GM23248 (cell line): ENCODE measurements at places on chromosomes 16 and 17.

DNA sequence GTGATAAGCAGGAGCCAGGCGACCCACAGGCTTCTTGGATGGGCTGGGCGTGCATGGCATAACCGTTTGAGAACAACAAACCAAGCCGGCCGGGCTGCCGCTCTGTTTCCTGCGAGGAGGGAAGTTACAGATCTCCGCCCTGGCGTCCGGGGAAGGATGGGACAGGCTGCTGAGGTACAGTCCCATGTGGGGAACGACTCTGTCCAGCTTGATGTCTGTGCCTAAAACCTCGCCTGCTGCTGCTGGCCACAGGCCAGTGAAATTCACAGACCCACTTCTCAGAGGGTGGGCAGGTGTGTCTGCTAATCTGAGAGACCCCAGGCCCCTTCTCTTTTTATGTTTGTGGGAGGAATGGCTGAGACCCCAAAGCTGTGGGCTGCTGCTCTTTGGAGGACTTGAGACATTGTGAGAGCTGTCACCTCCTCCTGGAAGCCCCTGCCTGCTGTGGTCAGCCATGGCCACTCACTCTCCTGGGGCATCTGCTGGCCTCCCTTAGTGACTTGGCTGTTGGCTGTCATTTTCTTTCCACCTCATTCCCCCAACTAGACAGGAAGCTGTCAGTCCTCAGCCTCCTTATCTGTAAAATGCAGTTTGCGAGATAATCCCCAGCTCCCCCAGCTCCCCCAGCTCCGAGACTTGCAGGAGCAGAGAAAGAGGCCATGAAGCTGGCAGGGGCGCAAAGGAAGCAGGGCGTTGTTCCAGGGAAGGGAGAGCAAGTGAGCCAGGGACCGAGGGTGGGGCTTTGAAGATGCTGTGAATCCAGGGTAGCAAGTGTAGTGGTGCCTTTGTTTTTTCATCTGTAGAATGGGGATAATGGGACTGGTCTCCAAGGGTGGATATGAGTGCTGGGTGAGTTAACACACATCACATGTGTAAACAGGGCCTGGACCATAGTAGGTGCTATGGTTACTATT is 51.0 kb downstream of the CMIP start:
- DNase-seq = no peak

DNA sequence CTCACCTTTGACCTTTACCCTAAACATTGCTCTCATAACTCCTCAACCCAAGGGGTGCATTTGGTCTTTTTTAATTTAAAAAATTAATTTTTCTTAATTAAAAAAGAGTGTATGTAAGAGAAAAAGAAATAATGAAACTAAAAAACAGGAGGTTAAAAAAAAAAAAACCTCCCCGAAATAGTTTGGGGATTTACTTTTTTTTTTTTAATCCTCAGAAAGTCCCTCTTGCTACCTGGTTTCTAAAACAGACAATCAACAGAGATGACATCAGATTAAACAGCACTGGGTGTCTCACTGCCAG is 301.3 kb downstream of the SOX9 start:
- no peak for DNase-seq

DNA sequence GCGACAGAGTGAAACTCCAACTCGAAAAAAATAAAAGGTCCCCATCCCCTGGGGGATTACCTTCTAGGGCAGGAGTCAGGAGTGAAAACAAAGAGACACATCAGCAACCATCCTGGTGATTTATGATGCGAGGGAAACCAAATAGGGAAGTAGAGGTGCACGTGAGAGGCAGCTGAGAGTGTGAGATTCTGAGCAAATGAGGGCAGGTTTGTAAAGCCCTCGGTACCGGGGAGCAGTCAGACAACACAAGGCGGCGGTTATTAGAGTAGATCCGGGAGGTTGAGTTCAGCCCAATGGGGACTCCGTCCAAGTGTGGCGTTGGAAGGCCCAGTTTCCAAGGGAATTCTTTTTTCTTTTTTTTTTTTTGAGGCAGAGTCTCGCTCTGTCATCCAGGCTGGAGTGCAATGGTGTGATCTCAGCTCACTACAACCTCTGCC is 7.4 kb upstream of the ARMC7 start:
- no peak for DNase-seq

GRCh38 chr16:85554114-85554888 is 58.8 kb upstream of the GSE1 start:
- DNase-seq = peak; percentile 84

- DNase-seq = no peak
Observed at GRCh38 chr16:55834049-55834448, 1.2 kb upstream of the CES1 start.

DNA sequence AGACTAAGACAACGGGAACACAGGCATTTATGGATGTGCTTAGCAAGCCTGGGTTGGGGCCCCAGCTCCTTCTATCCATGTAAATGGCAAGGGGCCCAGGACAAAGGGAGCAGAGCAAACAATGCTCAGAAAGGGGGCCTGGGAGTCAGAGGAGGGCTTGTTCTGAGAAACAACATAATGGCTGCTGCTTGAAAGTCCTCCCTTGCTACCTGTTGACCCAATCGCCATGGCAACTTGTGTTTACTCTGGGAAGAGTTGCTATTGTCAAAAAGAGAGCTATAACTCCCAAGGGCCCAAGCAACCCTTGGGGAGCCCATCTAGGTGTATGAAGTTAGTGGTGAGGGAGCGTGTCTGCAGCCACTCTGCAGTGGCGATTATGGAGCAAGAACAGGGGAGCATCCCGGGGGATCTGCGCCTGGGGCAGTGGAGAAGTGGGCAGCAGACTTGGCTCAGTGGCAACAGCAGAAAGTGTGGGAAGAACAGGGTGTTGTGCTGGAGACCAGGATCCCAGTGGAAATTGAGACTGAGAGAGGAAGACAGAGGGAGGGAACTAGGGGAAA is 118.7 kb upstream of the NLRP1 start:
- DNase-seq = no peak

- DNase-seq = peak; percentile 39
Observed at GRCh38 chr17:78979780-78980623, at the start of gene LGALS3BP. Gene LGALS3BP, minus strand, starts transcription at chr17:78979923. Its CDS starts 2,732 bp downstream, at chr17:78977191.

DNA sequence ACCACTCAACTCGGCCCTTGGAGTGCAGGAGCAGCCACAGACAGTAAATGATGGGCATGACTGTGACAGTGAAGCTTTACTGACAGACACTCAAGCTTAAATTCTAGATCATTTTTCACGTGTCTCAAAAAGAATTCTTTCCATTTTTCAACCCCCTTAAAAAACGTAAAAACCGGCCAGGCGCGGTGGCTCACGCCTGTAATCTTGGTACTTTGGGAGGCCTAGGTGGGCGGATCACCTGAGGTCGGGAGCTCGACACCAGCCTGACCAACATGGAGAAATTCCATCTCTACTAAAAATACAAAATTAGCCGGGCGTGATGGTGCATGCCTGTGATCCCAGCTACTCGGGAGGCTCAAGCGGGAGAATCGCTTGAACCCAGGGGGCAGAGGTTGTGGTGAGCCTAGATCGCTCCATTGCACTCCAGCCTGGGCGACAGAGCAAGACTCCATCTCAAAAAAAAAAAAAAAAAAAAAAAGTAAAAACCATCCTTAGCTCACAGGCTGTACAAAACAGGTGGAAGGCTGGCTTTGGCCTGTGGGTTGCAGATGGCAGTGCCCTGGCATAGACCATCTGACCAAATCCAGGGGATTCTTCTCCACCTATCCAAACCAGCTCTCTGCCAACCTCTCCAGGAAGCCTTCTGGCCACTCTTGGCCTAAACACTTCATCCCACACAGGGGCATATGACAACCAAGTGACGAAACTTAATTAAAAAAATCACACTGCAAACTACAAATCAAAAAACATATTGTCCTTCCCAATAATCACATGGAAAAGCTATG is 18.3 kb downstream of the TBC1D16 start:
- no peak for DNase-seq

DNA sequence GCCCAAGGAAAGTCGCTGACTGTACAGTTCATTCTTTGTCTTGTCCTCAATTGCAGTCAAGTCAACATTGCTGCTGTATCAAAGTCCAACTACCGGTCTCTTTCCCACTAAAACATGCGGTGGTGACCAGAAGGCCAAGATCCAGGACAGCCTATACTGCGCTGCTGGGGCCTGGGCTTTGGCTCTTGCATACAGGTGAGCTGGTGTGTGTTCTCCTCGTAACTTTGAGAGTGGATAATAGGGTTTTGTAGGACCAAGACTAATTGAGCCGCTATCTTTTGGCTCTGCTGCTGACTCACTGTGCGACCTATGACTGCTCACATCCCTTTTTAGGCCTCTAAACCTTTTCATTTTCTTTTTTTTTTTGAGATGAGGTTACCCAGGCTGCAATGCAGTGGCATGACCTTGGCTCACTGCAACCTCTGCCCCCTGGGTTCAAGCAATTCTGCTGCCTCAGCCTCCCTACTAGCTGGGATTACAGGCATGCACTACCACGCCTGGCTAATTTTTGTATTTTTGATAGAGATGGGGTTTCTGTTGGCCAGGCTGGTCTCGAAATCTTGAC is 38.7 kb downstream of the PHKB start:
- no peak for DNase-seq

GRCh38 chr17:66716236-66717026 is 118.5 kb upstream of the CACNG5 start:
- DNase-seq = peak; percentile 17

DNA sequence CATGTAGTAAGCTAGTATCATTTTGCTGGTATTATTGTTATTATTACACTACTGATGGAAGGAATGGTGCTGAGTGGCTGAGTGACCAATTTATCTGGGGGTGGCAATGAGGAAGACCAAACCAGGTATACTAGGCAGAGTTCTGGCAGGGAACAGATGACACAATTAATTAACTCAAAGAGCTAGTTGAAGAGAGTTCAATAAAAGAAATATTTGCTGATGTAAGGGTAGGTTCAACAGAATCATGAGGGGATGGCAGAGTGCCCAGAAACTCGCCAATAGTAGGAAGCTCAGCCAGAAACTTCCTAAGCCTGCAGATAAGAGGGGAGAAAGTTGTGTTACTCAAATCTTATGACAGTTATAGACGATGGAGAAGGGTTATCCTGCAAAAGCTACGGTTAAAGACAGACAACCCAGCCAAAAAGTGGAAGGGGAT is 352.5 kb downstream of the KCNJ2 start:
- DNase-seq = no peak

DNA sequence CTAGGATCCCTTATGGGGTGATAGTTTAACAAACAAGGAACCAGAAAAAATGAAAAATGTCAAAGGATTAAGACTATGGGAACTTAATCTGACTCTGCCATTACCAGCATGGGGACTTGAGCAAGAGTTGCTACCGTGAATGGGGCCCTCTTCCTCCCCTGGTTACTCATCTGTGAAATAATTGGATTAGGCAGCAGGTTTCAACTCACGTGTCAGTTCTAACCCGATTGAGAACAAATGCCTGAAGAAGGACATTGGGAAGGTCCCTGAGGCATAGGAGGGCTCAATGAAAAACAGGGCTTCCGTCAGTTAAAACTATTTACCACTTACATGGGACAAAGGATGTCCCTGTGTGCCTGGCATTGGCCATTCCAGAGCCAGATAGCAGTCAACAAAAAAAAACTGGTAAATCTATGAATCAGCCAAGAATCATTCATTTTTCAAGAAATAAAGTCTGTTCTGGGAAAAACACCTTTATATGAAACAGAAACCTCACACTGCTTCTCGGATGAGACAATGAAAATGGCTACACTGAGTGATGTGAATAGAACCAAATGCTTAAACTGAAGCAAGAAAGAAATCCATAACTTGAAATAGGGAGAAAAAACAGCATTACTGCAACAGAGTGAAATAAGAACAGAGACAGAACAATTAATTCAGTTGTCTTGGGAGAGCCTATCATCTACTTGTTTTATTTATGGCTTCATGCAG is 104.3 kb downstream of the ADAMTS18 start:
- no peak for DNase-seq

- DNase-seq = no peak
Observed at GRCh38 chr17:49753959-49754391, 10.0 kb downstream of the FAM117A start.

- DNase-seq = no peak
Observed at GRCh38 chr16:252366-253337, 18.0 kb downstream of the FAM234A start.

- peak; percentile 46 for DNase-seq
Observed at GRCh38 chr17:51322390-51323029, 62.2 kb downstream of the UTP18 start.

GRCh38 chr16:21300309-21301167 is 22.4 kb upstream of the CRYM start:
- peak; percentile 100 for DNase-seq

GRCh38 chr17:17971431-17972125 is 622 bp downstream of the TOM1L2 start:
- peak; percentile 51 for DNase-seq

DNA sequence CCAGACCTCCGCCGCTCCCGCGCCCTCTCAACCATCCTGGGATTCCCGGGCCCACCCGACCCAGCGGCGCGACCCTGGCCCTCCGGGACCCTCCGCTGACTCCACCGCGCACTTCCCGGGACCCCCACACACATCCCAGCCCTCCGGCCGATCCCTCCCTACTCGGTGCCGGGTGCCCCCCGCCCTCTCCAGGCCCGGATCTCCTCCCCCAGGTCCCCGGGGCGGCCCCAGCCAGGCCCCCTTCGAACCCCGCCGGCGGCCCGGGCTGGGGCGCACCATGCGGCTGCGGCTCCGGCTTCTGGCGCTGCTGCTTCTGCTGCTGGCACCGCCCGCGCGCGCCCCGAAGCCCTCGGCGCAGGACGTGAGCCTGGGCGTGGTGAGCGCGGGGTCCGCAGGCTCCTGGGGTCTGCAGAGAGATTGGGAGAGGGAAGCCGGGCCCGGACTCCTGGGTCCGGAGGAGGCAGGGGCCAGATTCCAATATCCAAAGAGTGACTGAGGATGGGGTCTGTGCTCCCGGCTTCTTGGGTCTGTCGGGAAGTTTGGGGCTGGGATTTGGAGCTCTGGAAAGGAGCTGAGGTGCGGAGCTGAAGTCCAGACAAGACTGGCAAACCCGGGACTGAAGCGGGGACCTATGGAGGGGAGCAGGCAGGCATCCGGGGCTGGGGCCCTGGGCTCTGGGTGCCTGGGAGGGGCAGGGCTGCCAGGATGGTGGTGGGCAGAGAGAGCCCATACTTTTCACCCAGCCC is 453 bp downstream of the MMP25 start:
- peak; percentile 17 for DNase-seq

DNA sequence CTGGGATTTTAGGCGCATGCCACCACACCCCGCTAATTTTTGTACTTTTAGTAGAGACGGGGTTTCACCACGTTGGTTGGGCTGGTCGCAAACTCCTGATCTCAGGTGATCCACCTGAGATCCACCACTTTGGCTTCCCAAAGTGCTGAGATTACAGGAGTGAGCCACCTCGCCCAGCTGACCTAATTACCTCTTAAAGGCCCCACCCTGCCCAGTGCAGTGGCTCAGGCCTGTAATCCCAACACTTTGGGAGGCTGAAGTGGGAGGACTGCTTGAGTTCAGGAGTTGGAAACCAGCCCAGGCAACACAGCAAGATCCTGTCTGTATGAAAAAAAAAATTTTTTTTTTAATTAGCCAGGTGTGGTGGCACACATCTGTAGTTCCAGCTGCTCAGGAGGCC is 2.9 kb upstream of the COASY start:
- no peak for DNase-seq
